NCI-H2029 (cell line): ENCODE measurements at places on chromosomes 4 and X.

GRCh38 chrX:13028871-13029636, 15.4 kb downstream of the FAM9C start:
- DNase-seq: no peak

GRCh38 chr4:154807042-154807630, 26.1 kb downstream of the RBM46 start:
- no peak for DNase-seq

GRCh38 chr4:92646826-92647225, 343.1 kb downstream of the GRID2 start:
- DNase-seq: no peak

DNA sequence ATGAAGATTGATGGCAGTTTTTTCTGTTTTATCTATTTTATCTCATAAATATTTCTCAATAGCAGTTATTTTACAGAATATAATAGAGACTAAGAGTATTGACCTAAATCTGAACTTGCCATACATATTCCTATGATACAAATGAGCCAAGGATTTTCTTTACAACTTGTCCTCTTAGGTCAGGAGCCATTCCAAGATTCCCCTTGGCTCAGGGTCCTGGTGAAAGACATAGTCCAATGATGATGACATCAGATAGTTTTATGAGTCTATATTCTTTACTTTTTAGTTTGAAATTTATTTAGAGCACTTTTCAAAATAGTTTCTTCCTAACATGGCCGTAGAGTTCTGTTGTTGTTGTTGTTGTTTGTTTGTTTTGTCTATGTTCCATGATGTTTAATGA, 869.1 kb upstream of the GRID2 start:
- DNase-seq: no peak

DNA sequence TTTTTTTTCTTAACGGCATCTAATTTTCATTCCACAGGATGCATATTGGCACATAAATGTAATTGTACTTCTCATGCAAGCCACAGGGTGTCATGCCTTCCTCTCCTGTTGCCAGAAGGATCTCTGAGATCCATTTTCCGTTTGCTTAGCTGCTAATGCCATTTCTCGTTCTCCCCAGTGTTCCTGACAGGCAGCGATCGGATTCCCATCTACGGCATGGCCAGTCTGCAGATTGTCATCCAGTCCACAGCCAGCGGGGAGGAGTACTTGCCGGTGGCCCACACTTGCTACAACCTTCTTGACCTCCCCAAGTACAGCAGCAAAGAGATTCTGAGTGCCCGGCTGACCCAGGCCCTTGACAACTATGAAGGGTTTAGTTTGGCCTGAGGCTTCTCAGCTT, 8.9 kb upstream of the NAP1L5 start:
- DNase-seq: no peak

DNA sequence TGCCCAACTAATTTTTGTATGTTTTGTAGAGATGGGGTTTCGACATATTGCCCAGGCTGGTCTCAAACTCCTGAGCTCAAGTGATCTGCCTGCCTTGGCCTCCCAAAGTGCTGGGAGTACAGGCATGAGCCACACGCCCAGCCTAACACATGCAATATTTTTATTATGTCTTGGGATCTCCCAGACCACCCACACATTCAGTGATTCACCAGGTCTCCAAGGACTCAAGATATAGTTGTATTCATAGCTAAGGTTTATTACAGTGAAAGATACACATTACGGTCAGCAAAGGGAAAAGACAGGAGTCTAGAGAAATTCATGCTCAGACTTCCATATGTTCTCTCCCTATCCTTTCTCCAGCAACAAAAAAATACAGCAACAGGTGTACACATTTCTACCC, 25.5 kb upstream of the FAM120C start:
- no peak for DNase-seq
